Small intestine (tissue), 16 donors: ENCODE measurements at places on chromosomes 7 and 10. TPM values are rescaled to one million over a fixed set of nuclear protein-coding genes. Genes with fewer than 3 reads are reported as not detected.

GRCh38 chr7:133108023-133108422, 26.1 kb upstream of the CHCHD3 start:
- DNase-seq = no peak

- no peak for DNase-seq
These were observed 12.6 kb upstream of the DYNC2I1 start for GRCh38 chr7:158843771-158844170.

Gene GPRIN2
- 25.1 TPM for polyA plus RNA-seq

Gene ELAPOR2
- polyA plus RNA-seq = not detected

Gene NUDCD3
- 13.4 TPM for polyA plus RNA-seq

Gene LRRD1
- 0.13 TPM for polyA plus RNA-seq
